ENCODE measurements at places on chromosomes 5 and 9.

DNA sequence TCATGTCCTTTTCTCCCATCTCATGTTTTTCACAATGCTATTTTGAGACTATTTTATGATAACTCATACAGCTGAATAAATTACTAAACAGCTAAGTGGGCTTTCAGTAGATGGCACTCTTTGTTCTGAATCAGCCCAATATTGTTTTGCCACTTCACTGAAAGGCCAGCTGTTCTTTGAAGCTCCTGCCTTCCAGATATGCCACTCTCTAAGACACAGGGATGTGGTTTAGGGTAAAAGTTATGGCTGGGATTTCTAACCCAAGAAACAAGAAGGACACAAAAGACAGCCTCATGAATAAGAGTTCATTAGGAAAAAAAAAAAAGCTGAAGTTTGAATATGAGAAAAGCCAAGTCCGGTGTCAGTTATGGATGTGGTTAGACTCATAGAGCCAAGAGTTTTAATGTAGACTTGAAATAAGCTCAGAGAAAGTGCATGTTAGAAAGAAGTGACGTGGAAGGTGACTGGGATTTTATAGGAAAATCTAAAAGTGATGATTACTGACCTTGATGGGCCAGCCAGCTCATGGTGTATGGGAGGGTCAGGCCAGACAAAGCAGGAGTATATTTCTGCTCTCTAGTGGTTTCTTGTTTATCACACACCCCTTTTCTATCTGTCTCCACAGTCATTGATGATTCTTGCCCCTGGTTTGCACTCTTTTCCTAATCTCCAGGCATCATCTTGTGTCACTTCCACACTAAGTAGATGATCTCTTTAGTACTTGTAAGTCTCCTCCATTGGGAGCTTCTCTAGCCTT lies 488.5 kb downstream of the NR2F1-AS1 start:
- DNase-seq = no peak

GRCh38 chr5:961002-961710 lies 47.4 kb upstream of the NKD2 start:
- no peak for DNase-seq

DNA sequence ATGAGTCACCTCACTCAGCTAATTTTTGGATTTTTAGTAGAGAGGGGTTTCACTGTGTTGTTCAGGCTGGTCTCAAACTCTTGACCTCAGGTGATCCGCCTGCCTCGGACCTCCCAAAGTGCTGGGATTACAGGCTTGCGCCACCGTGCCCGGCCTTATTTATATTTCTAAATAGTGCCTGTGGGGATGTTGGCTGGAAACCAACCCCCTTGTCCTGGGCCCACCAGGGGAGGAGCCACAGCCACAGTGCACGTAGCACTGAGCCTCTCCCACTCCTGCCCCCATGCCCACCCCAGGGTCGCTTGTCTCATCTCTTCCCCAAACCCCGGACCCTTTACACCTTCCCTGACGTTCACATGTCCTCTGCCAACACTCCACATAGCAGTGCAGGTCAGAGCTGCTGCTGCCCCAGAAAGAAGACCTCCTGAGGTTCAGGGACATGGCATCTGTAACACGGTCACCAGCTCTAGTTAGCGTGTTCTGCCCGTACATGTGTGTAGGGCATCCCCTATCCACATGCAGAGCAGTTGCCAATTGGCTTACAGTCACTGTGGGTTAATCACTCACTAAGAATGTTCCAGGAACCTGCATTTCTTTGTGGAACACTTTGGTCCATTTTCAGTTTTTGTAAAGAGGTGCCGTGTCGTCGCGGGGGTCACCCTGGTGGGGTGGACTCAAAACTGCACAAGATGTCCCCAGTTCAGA lies 10.2 kb upstream of the MRPS2 start:
- DNase-seq = no peak

- no peak for DNase-seq
Observed at GRCh38 chr9:114392749-114393112, 4.9 kb upstream of the AKNA start.

DNA sequence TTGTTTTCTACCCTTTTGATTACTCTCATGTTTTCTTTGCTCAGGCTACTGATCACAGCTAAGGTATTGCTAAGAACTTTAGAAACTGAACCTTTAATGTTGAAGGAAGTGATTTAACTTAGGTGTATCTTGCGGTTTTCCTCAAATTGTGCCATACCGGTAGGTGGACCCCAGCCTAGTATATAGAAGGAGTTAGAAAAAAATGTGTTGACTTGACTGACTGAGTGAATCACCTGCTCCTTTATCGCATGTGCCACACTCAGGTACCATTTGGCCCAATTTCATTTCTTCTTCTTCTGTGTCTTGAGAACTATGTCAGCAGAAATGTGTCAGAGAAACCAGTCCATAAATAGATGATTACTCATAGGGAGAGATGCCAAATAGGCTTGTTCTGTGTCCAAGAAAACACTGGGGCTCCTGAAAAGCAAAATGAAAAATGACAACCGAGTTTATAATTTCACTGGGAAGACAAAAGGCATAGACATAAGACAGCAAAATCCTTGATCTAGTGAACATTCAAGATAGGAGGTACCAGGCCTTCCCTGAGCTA lies 19.4 kb downstream of the PLPPR1 start:
- no peak for DNase-seq

Data from stimulated activated CD4-positive, alpha-beta T cell treated with anti-CD3 and anti-CD28 coated beads, Interleukin-1b, Interleukin-23, amount 100 ng/mL, for 1 hour (primary cell).